H4 (cell line): ENCODE measurements at places on chromosomes 7 and 10. TPM values are rescaled to one million over a fixed set of nuclear protein-coding genes. Genes with fewer than 3 reads are reported as not detected.

OR6B1 gene
- not detected in 2 replicates for total RNA-seq

EPO gene
- not detected in 2 replicates for total RNA-seq

HTR5A gene
- not detected in 2 replicates for total RNA-seq

FAM25G gene
- not detected in 2 replicates for total RNA-seq

TCF7L2 gene
- 3.3 and 3.4 TPM in 2 replicates for total RNA-seq
